ENCODE measurements at places on chromosomes 2 and 18.

DNA sequence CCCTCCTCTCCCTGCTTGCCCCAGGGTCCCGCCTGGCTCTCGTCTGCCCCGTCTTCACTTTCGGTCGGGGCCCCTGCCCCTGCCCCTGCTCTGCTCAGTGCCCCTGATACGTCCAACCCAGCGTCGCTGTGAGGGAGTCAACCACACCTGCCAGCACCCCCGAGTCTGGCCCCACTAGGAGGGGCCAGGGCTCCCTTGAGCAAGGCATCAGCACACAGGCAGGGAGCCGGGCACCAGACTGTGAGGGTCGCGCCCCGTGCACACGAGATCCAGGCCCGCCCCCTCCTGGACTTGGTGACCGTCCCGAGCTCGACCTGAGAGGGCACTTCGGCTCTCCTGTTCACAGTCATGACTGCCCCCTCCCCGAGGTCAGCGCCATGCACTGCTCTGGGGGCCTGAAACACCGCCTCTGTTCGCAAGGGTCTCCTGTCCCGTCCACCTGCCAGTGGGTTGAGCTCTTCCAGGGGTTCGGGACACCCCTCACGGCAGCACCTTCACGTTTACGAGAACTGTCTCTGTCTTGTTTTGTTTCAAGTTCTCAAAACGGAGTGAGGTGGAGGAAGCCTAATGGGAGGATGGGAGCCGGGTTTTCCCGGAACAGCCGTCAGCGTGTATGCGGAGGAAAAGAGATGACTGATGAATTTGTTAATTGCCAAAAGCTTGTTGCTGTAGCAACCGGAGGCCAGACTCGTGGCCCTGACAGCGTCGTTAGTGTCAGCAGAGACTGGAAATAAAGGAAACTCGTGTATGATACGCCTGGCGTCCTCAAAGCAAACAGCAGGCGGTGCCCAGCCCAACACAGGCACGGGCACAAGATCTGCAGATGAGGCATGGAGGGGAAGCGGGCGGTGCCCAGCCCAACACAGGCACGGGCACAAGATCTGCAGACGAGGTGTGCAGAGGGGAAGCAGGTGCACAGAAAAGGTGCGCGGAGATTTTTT is 48.2 kb upstream of the KCNG2 start:
- peak; percentile 93 for DNase-seq

GRCh38 chr2:63639344-63639743 is 50.6 kb downstream of the MDH1 start:
- no peak for DNase-seq

- no peak for DNase-seq
Observed at GRCh38 chr2:205245652-205246051, 436.6 kb upstream of the NRP2 start.

DNA sequence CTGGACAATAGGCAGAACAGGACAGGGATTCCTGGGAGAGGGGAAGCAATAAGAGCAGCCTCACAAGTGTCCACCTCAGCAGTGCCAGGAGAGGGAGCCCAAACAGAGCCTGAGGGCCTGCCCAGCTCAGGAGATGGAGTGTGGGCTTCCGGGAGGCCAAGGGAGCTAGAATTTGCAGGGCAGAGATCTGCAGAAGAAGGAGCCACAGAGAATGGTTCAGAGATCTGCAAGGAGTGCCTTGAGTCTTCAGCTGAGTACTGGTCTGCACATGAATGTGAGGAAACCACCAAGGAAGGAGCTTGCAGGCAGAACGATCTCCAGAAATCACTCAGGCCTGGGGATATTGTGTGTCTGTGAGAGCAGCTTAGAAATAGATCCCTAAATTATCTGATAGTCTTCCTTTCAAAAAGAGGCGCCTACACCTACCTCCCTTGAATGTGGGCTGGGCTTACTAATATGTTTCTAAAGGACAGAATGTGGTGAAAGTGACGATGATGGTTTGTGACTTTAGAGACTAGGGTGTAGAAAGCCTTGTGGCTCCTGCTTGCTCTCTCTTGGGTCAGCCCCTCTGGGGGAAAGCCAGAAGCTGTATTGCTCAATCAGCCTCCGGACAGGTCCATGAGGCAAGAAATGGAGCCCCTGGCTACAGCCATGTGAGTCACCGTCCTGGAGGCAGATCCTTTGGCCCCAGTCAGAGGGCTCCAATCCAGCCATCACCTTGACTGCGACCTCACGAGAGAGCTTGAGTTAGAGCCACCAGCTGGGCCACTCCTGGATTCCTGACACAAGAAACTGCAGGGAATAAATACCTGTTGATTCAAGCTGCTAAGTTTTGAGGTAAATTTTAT is 7.6 kb upstream of the LPIN1 start:
- peak; percentile 28 for DNase-seq

DNA sequence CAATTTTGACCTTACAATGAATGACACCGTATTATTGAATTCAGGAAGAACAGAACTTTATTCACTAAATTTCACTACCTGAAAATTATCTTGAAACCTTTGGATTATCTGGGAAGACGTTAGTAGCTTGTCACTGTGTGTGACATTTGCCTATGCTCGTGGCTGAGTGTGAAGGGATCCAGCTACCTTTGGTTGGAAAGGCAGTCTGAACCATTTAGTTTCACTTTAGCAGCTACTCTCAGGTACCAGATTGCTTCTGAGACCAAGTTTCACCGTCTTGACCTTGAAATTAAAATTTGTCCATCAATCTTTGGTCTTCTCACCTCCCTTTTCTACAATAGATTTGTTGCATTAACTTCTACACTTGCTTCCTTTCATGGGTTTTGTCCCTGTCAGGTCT is 637.5 kb downstream of the MBD2 start:
- DNase-seq, result no peak

DNA sequence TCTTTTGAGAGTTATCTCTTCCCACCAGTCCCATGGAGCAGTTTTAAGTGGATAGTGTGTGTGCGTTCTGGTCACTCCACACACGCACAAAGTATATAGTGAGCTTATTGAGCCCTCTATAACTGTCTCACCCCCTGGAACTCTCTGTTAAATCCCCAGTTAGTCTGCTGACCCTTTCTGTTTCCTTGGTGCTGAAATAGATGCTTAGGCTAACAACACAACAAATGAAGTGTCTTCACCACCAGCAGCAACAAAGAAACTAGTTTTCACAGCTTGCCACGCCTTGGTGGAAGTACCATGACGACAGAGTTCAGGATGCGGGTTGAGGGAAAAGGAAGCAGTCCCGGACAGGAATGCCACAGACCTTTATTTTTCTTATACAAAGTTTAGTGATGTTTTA is 203.5 kb upstream of the TMEFF2 start:
- no peak for DNase-seq

GRCh38 chr2:219299372-219299760 is 9.8 kb downstream of the PTPRN start:
- no peak for DNase-seq

DNA sequence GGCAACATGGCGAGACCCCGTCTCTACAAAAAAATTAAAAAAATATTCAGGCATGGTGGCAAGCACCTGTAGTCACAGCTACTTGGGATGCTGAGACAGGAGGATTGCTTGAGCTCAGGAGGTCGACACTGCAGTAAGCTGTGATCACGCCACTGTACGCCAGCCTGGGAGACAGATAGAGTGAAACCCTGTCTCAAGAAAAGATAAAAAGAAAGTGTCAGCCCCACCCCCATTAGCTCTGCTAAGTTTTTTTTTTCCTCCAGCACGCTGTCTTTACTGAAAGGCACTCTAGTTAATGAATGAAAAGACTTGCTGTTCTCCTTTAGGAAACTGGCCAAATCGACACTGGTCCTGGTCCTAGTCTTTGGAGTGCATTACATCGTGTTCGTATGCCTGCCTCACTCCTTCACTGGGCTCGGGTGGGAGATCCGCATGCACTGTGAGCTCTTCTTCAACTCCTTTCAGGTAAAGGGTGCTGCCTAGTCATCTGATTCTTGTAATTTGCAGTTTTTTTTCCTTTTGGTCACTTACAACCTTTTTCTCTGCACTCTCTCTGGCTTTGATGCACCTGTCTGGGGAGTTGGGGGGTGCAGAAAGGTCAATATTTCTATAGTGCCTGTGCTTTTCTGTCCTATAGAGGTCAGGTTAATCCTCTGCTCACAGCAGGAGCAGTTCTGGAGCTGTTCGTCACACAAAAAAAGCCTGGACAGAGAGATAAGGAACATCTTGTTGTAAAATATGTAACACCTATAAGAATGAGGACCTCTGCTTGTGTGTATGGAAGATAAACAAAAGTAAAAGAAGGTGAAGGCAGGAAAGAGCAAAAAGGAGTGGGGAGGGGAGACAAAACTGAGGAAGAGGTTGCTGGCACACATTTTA is 82.3 kb downstream of the PTH2R start:
- no peak for DNase-seq

- DNase-seq, result no peak
Observed at GRCh38 chr2:182164686-182165085, 179.0 kb downstream of the PPP1R1C start.

GRCh38 chr2:35963824-35964223 is 391.8 kb upstream of the CRIM1 start:
- DNase-seq, result no peak

GRCh38 chr18:55007602-55008001 is 48.3 kb upstream of the CCDC68 start:
- no peak for DNase-seq

- no peak for DNase-seq
Observed at GRCh38 chr18:23723121-23723520, 33.9 kb downstream of the LAMA3 start.

DNA sequence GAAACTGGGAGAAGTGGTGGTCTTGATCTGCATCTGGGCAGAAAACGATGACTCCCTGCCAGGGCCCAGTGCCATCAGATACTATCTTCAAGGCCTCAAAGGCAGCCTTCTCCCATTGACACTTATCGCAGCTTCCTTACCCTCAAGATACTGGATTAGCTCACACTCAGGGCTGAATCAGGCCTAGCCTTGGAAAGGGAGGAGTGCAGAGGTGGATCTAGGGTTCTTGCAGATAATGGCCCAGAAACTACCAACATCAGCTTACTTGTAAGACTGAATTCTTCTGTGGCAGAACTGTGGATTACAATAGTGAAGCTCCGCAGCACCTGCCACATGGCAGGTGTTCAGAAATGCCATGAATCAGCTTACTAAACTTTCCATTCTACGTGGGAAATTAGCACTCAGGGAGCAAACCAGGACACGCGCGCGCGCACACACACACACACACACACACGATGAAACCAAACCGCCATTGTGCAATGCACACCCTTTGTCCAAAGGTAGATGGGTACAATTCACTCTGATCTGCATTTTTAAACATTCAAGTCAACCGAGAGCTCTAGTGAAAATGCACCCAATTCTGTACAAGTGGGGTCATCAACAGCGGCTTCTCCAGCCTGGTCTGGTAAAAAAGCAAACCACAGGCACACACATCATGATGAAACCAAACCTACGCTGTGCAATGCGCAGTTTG is 26.3 kb upstream of the TMEM182 start:
- DNase-seq, result no peak

GRCh38 chr2:158735822-158736580 is 59.1 kb upstream of the DAPL1 start:
- no peak for DNase-seq

GRCh38 chr2:149056541-149057255 is 18.2 kb downstream of the LYPD6B start:
- no peak for DNase-seq

DNA sequence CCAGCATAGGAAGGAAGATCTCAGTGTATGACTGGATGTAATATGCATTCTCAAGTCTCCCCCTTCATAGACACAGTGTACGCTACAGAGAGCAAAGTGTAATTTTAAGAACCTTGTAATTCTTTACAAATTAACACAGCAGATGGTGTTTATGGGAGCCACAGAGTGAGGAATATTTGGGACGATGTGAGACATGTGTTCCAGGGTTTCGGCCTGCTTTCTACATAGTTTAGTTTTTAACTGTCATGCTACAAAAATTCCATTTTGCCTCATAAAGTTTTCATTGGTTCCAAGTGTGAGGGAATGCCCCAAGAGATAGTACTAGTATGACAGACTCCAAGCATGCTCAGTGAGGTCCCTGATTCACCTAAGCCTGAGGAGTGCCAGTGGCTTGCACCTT is 76.2 kb upstream of the LRRTM1 start:
- no peak for DNase-seq

DNA sequence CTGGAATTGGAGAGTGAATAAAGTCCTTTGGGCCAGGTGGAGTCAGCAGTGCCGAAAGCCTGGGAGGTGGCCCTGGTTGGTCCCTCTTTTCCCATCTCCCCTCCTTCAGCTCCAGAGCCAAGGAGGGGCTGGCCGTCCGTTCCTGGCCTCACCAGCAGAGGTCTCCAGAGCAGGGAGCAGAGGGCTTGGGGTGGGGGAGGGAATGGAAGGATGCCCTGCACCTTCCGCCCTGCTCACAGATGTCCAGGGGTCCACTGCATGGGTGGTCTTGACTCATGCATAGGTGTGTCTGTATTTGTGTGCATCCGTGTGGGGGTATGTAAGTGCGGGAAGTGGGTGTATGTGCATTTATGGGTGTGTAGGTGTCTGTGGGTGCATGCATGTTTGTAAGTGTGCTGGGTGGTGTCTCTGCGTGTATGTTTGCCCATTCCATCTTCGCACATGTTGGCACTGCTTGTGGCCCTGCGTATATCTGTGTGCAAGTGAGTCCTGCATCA is 201.8 kb downstream of the ZFP36L2 start:
- DNase-seq, result peak; percentile 15

GRCh38 chr2:88318071-88318955 is 134.2 kb downstream of the FOXI3 start:
- DNase-seq, result no peak

DNA sequence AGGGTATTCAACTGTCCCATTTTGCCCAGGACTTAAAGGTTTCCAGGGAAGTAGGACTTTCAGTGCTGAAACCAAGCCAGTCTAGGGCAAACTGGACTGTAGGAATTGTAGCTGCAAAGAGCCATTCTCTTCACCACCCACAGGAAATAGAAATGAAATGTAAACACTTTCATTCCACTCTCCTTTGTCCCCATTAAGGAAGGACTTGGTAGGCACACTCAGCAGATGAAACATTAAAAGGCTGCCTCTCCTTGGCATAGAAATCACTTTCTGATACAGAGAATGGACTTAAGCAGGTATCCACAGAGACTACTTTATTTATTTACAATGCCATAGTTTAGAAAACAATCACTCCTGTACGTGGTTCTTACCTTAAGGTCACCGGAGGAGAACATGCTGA is 102.9 kb upstream of the CCDC195 start:
- no peak for DNase-seq

DNA sequence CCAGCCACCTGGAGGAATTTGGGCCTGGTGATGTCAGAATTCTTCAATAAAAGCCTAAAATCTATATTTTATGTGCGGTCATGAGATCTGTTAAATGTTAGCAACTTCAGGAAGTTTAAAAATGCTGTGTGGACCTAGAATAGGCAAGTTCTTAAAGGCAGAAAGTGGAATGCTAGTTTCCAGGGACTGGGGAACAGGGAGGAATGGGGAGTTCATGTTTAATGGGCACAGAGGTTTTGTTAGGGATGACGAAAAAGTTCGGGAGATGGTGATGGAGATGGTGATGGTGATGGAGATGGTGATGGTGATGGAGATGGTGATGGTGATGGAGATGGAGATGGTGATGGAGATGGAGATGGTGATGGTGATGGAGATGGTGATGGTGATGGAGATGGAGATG is 9.2 kb downstream of the TYMS start:
- DNase-seq, result no peak

GRCh38 chr2:58788402-58788801 is 547.3 kb upstream of the FANCL start:
- DNase-seq, result no peak

GRCh38 chr18:11726556-11726955 is 37.5 kb downstream of the GNAL start:
- no peak for DNase-seq
